ENCODE measurements at places on chromosomes 7 and 10.
A peak's percentile ranks its signal among the peaks of the same experiment; 100 is the strongest.

DNA sequence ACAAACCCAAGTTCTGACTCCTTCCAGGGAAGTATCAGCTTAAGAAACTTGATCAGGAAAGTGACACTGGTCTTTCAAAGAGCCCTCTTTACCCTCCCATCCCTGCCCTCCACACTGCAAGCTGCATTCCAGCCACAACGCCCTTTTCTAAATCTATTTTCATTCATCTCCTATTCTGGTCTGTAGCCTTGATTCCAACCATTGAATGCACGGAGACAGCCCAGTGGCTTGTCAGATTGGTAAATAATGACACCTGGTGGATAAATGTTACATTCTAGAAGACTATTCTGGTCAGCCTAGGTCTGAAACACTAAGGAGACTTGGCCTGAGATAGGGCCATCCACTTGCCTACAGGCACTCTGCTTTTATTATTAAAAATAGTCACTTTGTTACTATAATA, 20.9 kb downstream of the MORN4 start:
- DNase-seq = peak; percentile 82

DNA sequence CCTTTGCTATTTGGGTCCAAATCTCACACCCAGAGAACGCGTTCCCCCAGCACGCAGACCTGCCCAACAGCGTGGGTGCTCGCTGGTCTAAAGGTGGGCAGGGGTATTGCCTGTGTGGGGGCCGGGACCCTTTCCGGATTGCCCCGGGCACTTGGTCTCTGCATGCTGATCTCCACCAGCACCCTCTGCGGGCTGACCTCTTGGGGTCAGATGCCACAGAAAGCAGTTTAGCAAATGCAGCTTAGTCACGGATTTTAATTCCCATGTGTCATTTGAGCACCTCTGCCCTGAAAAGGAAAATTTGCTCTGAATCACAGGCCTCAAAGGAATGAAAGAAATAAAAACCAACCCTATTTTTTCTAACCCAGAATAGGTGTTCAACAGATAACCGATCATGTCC, 46.7 kb downstream of the PKD1L1 start:
- no peak for DNase-seq

- DNase-seq = no peak
Observed at GRCh38 chr10:80516506-80517075, 21.1 kb upstream of the SH2D4B start.

- DNase-seq = peak; percentile 89
Observed at GRCh38 chr10:26697163-26697921, at the start of gene PDSS1. Gene PDSS1 (plus strand): TSS chr10:26697701. CDS start chr10:26697712, 11 bp downstream.

- no peak for DNase-seq
Observed at GRCh38 chr7:81327468-81328266, 408.8 kb upstream of the SEMA3C start.

DNA sequence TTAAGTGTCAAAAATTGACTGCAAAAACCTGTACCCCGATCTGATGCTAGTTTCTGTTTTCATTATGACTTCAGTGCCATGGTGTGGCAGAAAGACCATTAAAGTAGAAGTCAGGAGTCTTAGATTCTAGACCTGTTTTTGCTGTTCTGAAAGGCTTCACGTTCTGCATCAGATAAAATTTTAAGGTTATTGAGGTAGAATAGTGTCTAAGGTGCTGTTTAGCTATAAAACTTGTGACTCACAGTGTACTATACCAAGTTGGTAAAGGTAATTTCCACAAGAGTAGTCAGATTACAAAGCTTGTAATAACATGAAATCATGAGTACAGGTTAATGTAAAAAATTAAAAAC, 38.6 kb downstream of the ZNRF2 start:
- DNase-seq = no peak

DNA sequence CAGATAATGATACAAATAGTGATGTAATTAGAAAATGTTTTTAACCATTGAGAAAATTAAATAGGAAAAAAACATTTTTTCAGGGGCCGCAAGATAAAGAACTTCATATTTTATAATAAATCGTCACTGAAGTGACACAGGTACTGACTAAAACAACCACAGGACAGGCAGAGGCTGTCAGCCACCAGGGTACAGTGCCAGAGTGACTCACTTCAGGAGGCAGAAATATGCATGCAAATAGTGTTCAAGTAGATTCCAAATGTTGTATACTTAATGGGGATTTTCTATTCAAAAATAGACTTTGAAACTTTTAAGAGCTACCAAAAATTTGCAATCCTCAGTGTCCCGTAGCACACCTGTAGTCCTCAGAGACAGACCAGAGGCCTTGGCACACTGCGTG, 68.6 kb downstream of the FRMPD2 start:
- no peak for DNase-seq

- DNase-seq = no peak
Observed at GRCh38 chr7:22569586-22570321, 69.8 kb upstream of the STEAP1B start.

GRCh38 chr10:95793401-95794045, 37.6 kb downstream of the ENTPD1 start:
- no peak for DNase-seq

- DNase-seq = no peak
Observed at GRCh38 chr7:49850921-49851613, 77.6 kb downstream of the VWC2 start.

DNA sequence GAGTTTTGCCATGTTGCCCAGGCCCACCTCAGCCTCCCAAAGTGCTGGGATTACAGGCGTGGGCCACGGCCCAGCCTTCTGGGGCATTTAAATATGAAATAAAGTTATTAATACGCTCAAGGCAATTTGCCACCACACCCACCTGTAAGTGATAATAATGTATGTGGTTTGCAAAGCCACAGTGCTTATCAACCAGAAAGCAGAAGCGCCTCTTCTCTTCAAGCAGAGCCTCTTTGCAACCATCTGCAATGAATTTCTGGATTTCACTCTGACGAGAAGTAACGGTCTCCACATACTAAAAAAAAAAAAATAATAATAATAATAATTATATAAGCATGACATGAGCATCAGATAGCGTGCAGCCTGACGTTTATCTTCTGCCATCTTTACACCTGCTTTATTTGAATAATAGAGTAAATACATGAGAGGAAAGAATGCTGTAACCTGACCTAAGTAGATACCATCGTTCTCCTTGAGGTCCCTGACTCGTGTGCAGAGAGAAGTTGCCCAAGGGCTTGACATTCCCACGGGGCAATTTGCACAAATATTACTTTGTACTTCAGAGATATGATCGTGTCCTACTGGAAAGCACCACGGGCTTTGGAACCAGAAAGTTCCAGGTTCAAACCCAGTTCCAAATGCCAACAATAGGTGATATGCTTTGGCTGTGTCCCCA, 34.0 kb downstream of the BRI3 start:
- no peak for DNase-seq

- DNase-seq = peak; percentile 2
Observed at GRCh38 chr7:37259319-37259821, 189.3 kb downstream of the ELMO1 start.

DNA sequence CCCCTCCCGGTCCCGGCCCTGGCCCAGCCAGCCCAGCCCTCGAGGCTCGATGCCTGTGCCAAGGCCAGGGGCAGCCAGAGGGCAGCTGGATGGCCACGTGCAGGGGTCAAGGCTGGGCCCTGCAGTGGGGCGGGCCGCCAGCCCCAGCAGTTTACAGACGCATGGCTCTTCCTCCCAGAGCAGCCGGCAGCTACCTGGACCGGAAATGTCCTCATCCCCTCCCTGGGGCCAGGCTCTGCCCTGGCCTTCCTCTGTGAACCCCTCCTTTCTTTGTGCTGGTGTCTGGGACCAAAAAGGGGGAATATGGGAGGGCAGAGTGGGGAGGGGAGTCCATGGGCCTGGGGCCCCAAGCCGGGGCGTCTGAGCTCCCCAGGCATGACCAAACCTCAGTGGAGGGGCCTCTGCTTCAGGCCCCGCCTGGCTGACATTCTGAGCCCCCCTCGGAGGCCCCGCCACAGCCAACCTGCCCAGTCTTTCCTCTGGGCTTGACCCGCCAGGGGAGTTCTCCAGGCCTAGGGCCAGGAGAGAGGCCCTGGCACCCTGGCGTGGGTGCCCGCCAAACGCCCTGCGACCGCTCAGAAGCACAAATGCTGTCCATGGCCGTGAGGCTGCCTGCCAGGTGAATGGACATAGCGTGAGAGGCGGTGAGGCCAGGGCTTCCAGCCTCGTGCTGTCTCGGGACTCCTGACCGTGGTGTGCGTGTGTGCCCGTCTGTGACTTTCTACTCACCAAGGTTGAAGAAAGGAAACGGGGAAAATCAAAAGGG, 24.7 kb upstream of the AMZ1 start:
- no peak for DNase-seq

- DNase-seq = no peak
Observed at GRCh38 chr7:45106-46090, 147.0 kb upstream of the FAM20C start.

DNA sequence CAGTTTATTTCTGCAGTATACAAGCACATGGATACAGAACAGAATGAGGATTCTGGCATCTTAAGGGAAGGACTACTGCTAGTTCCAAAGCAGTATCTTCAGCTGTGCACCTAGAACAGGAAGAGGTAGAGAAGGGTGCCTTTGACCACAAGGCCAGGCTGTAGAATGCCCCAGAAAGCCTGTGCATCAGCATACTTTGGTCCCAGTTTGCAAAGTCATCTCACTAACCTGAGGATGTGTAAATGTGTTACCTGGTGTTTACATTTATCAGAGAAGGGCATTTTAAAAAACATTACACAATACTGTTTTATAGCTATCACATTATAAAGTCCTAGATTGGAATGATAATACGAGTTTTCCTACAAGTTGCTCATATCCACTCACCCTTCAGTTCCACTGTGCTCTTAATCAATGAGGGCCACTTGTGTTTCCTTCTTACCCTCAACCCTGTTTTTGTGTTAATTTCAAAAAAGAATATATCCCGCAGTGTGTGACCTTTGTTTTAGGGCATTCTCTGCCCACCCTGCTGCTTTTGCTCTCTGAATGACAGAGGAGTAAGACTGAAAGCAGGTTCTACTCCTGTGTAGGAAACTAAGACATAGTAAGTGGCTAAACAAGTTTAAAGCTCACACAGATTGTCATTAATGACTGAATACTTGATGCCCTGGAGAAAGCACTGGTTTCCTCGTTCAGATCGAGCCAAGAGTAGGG, 3.4 kb downstream of the SLC35G1 start:
- no peak for DNase-seq

- no peak for DNase-seq
Observed at GRCh38 chr10:71996592-71997371, 32.6 kb downstream of the CHST3 start.

- DNase-seq = no peak
Observed at GRCh38 chr7:41617987-41618386, 84.9 kb downstream of the INHBA start.

DNA sequence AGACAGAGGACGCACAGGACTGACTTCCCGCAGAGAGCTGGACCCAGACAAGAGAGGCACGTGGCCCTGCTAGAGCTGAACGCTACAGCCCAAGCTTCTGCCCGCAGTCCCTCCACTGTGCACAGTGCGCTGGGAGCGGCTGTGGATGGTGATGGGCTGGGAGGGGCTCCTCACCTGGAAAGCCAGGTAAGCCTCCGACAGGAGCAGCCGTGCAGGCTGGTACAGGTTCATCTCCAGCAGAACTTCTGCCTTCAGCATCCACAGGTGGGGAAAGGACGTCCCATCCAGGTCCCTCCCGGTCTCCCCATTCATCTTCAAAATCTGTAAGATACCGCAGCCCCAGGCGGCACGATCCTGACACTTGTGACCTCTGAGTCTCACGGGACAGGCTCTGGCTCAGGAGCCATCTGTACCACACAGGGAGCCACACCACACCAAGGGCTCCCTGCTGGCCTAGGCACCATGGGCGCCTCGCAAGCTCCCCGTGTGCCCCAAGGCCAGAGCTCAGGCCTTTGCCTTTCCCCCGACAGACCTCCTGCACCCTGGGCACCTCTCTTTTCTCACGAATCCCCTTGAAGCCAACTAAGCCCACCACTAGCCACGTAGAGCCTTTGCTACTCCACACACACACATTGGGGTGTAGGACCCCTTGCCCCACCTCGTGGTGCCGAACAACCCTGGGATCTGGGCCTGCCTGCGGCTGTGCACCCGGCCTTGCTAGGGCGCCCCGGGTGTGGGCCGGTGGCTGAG, 76.3 kb downstream of the CFAP46 start:
- no peak for DNase-seq

DNA sequence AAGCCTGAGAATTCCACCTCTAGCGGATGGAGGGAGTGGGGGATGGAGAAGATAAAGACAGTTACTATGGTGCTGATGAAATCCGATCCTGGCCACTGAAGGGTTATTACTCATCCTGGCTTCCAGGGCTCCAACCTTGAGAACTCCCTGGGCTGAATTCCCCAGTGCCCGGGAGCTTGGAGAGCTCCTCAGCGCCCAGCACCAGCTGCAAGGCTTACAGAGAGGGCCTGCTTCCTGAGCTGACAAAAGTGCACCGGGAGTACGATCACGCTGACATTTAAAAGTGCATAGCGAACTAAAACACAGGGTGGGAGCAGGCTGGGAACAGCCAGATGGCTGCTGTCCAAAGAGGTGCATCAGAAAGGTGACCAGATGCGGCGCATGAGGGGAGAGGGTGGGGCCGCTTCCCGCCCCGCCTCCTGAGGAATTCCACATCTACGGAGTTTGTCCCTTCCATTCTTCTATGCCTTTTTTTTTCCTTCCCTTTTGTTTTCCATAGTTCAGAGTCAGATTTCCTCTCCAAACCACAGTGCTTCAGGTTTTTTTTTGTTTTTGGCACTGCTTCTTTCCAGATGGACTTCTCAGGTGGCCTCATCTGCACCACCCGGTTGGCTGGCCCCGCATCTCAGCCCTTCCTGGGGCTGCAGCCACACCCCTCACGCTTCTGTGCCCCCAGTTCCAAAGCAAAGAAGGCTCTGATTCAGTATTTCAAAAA, 62.4 kb upstream of the MKRN1 start:
- peak; percentile 79 for DNase-seq

DNA sequence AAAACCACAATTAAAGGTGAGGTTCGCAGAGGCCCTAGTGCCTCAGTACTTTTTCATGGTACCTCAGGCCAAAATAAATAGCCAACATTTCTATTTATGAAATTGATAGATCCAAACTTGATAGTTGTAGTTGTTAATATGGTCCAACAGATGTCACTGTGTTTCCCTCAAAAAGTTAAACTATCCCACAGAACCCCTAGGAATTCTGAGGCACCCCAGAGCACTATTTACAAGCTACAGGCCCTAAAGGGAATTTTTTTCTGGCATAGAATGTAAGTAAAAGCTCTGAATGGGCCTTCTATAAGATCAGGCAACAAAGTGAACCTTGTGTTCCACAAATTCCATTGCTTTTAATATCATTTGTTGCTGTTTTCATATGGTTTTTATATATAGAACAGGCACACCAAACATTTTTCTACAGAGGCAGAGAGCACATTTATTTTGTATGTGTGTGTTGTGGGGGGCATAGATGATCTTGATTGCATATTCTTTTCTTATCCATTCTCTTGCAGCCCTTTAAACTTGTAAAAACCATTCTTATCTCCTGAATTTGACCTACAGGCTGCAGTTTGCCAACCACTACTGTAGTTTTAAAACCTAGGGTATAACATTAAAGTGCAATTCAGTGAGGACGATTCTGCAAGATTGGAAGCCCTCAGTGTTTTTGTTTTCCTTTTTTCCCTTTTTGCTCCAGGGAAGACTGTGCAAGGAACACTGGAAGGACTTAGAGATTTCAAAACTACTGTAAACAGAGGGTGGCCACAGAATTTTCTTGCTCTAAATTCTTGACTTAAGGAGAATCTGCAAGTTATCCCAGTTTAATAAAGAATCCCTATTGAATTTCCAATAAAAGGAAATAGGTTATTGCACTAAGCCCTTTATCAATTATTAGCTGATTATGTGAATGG, 3.5 kb upstream of the ARL4A start:
- peak; percentile 8 for DNase-seq

Measured in AG08395 (cell line).